HuH-7 (cell line): ENCODE measurements at places on chromosomes 2 and 18.
A peak's percentile ranks its signal among the peaks of the same experiment; 100 is the strongest.

GRCh38 chr2:60505240-60505879 lies 48.1 kb downstream of the BCL11A start:
- DNase-seq, result no peak

- no peak for DNase-seq
Measured at GRCh38 chr2:230790981-230791380, 73.8 kb upstream of the ITM2C start.

DNA sequence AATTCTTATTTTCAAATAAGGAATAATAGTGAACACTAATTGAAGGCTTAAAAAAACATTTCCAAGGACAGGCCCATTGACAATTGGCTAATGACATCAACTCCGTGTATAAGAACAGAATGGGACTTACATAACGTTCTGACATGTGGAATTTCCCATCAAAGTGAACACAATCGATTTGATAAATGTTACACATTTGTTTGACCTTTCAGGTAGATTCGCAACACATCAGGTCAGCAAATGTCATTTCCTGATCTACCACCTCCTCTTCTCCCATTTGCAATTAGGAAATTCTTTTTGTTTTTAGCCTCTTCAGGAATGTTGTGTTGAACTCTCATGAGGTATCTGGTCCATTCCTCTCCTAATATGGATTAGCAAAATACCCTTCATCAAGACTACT lies 292.9 kb upstream of the SLC14A2 start:
- DNase-seq, result no peak

DNA sequence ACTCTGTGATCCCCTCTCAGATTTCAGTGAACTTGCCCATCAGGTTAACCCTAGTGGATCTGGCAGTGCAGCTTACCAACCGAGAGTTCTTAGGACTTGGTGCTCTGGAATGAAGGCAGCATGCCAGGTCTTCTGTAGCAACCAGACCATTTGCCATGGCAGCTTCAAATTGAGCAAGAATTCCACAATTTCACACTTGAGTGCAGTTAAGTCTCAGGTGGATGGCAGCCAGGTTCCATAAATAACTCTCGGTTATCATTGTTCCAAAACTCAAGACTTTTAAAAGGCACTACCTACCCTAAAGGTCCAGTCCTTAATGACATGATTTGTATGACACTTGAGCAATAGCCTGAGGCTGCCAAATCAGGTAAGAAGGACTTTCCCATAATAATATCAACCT lies 48.1 kb downstream of the GALNT3 start:
- no peak for DNase-seq

GRCh38 chr18:48667276-48668254 lies 128.7 kb downstream of the CTIF start:
- peak; percentile 35 for DNase-seq

GRCh38 chr2:62264186-62264585 lies 68.3 kb downstream of the B3GNT2 start:
- DNase-seq, result no peak

DNA sequence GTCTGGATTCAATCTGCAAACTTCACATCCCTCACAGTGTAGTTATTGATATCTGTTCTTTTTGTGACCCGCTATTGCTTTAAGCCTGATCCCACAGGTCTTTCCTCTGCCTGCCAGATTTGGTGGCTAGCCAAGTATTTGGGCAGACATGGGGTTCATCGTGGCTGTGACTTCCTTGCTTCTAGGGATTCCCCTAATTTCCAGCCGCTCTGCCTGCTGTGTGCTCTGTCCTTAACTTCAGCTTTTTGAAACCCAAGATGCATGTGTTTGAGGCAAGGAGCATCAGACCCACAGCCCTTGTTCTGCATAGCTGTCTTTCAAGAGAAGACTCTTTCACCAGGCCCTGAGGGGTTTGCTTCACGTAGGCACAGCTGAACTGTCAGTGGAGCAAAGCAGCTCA lies 54.2 kb downstream of the NCAPH start:
- DNase-seq, result no peak

GRCh38 chr2:8306530-8307351 lies 375.1 kb upstream of the ID2 start:
- DNase-seq, result no peak

- no peak for DNase-seq
Measured at GRCh38 chr2:159894145-159894838, 96.3 kb upstream of the CD302 start.

- DNase-seq, result peak; percentile 11
Measured at GRCh38 chr2:28895189-28895893, 874 bp downstream of the WDR43 start.

DNA sequence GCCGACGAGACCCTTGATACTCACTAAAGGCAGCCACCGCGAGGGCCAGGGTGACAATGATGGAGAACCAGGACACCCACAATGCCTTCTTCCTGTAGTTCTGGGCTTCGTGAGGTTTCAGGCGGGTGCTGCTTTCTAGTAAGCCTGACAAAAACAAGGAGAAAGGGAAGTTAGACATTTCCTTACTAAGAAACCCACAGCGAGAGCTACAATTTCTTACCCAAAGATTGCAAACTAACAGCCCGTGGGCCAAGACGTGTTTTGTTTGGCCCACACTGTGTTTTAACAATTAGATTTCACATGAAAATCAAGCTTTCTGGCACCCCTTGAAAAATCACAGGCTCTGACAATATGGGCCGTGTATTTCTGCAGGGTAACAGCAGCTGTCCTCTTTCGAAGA lies 5.6 kb downstream of the TMEM163 start:
- DNase-seq, result no peak

GRCh38 chr2:131035826-131036231 lies 57.4 kb downstream of the FAM168B start:
- DNase-seq, result no peak

DNA sequence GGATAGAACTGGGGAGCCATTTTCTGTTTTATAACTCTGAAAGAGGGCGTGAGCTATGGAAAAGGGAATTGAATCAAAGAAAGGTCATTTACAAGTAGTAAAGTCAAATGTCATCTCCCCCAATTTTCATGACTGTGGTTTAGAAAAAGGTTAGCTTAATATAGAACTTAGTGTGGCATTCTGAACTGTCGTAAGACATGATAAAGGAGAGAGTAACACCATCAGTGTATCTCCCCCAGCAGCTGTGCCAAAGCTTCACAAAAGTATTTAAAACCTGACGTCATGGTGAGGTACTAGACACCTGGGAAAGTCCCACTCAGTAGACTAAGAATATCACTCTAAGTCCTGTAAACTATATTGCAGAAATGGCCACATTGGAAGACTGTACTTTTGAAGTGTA lies 5.8 kb upstream of the IKZF2 start:
- no peak for DNase-seq

- DNase-seq, result no peak
Measured at GRCh38 chr2:99350194-99350593, 13.0 kb downstream of the EIF5B start.

GRCh38 chr18:59848002-59848401 lies 51.8 kb upstream of the PMAIP1 start:
- no peak for DNase-seq

- DNase-seq, result no peak
Measured at GRCh38 chr2:174192664-174193063, 55.7 kb downstream of the OLA1 start.

GRCh38 chr2:234917211-234917975 lies 34.4 kb upstream of the SH3BP4 start:
- DNase-seq, result no peak

DNA sequence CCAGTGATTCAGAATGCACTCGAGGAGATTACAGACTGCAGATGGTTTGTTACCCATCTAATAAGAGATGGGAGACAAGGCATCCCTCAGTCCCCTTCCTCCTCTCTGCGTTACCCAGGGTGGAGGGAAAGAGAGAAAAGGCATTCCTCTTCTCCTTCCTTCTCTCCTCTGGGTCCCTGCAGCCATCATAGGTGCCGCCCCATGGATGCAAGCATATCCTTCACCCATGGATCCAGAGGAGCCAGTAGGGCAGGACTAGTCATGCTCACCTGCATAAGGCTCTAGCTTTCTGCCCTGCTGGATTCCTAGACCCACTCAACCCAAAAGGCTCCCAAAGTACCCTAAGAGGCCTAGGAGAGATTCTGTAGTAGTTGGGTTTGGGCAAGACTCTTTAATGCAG lies 20.4 kb downstream of the CMPK2 start:
- DNase-seq, result no peak

- DNase-seq, result peak; percentile 55
Measured at GRCh38 chr18:76351961-76352581, 143.0 kb downstream of the ZNF516 start.

DNA sequence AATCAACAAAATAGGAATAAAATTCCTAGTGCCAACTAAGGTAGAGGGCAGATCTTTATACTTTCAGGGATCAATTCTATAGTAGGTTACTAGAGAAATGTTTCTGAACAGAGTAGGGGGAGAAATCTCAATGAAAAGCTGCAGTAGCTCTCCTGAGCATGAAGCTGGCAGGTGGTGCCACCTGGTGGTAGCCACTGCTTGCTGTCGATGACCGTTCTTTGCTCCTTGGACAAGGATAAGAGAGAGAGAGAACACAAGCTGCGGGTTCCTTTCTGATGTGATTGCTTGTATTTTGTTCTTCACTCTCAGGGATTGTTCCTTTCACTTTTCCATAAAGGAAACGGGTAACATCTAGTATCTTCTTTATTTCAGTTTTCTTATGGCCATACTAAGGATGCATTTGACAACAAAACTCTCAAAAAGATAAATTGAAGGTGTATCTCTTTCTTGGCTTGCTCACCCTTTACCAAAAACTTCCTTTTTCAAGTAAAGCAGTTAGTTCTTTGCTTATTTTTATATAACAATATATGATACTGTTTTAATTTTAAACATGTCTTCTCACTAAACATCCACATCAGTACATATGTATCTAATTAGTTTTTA lies 18.6 kb upstream of the MRPL19 start:
- DNase-seq, result peak; percentile 36
